ENCODE measurements at places on chromosomes 6 and 20.

DNA sequence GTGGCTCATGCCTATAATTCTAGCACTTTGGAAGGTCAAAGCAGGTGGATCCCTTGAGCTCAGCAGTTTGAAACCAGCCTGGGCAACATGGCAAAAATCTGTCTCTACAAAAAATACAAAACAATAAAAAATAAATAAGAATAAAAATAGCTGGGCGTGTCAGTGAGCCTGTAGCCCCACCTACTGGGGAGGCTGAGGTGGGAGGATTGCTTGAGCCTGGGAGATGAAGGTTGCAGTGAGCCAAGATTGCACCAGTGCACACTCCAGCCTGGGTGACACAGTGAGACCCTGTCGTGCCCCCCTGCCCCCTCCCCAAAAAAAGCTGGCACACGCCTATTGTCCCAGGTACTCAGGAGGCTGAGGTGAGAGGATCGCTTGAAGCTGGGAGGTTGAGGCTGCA, 35.1 kb upstream of the SRPK1 start:
- DNase-seq: no peak

DNA sequence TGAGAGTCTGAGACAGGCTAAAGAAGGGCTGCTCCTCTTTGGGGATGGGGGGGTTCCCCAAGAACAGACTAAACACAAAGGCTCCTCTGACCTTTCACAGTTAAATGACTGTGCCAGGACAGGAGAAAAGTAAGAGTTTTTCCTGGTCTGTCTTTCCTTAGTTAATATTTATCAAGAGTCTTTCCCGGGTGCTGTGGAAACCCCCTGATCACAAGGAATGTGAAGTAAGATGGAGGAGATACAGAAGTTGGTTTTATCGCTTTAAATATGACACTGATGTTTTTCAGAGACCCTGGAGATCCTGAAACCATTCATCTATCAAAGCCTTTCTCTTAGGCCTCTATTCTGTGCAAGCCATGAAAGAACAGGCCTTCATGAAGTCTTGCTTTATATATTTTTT, 105.8 kb downstream of the RNF144B start:
- no peak for DNase-seq

- DNase-seq: no peak
Observed at GRCh38 chr6:162940426-162940825, 212.7 kb downstream of the PACRG start.

DNA sequence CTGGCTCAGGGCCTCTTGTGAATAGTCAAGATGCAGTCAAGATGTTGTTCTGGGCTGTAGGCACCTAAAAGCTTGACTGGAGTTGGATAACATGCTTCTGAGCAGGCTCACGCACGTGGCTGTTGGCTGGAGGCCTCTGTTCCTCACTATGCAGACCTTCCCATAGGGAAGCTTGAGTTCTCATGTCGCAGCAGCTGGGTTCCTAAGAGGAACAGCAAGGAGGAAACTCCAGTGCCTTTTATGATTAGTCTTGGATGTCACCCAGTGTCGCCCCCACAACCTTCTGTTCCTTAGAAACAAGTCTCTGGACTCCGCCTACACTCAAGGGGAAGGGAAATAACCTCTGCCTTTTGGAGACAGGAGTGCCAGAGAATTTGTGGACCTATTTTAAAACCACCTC, 210.7 kb downstream of the BCAS1 start:
- DNase-seq: no peak
